ENCODE measurements at places on chromosomes 12 and 14.

- no peak for DNase-seq
Measured at GRCh38 chr12:23729359-23729758, 220.1 kb downstream of the SOX5 start.

DNA sequence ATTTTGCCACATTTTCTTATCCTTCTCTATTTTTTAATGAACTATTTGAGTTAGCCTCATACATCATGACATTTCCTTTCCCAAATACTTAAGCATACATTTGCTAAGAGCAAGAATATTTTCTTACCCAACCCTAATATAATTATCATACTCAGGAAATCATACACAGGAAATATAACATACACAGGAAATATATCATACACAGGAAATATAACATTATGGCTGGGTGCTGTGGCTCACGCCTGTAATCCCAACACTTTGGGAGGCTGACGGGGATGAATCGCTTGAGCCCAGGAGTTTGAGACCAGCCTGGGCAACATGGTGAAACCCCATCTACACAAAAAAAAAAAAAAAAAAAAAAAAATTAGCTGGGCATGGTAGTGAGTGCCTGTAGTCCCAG, 4.9 kb downstream of the NCKAP1L start:
- no peak for DNase-seq

- no peak for DNase-seq
Measured at GRCh38 chr12:68804657-68805591, 3.1 kb upstream of the MDM2 start.

- no peak for DNase-seq
Measured at GRCh38 chr12:12903642-12904609, 12.6 kb downstream of the GPRC5A start.

GRCh38 chr12:12922191-12922616, 29.8 kb downstream of the GPRC5D start:
- DNase-seq: no peak

DNA sequence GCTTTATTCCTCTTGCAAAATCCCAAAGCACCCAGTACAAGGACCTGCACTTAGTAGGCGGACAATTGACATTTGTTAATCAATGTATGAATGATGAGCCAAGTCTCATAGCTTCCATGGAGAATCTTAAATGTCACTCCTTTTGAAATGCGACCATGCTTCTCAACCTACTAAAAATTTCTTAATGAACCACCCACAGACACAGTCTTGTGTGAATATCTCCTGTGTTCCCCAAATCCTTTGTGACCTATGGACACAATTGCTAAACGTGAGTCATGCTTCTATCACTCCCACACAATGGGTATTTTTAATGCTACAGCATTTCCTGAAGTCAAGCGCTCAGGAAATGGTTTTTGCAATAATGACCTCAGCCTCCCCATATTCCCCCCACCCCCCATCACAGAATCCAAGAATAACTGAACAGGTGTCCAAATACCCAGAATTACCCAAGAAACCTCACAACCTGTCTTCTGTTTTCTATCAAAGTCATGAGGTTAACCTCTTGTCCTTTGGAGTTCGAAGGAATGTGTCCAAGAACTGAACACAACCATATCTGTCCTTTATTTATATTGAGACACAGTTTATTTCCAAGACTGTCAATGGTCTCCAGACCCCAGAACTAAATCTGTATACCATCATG, 163.6 kb upstream of the PLEKHG7 start:
- DNase-seq: no peak

GRCh38 chr14:80055667-80056496, 155.4 kb downstream of the DIO2 start:
- DNase-seq: no peak

GRCh38 chr12:98002887-98003493, 512.4 kb upstream of the TMPO start:
- DNase-seq: no peak

GRCh38 chr14:53493320-53493719, 340.2 kb upstream of the DDHD1 start:
- DNase-seq: no peak

- DNase-seq: no peak
Measured at GRCh38 chr14:90235179-90235976, 21.0 kb upstream of the PSMC1 start.

DNA sequence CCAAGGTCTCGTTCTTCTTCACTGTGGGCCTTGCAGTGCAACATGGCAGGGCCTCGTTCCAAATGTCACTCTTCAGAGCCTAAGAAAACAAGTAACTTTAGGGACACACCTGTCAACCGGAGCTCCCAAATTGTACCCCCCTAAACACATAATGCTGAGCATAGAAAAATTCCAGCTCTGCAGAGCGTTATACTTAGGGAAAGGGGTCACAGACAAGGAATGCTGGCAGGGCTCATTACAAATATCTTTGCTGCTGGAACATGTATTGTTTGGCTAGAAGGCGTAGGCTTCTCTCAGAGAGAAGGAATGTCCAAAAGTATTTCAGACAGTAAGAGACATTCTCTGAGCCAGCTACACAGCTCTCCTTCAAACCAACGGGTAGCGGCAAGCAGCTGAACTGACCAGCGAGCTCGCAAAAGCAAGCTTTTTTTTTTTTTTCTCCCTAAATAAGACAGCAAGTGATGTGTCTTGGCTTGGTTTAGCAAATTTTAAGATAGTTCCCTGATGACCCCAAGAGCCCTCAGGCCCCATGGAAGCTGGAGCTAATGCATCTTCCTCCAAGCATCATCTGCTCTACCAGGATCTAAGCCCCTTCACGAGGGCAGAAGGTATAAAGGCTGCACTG, 24.5 kb downstream of the SSH1 start:
- DNase-seq: no peak

- no peak for DNase-seq
Measured at GRCh38 chr14:77052281-77053044, 24.0 kb upstream of the IRF2BPL start.

DNA sequence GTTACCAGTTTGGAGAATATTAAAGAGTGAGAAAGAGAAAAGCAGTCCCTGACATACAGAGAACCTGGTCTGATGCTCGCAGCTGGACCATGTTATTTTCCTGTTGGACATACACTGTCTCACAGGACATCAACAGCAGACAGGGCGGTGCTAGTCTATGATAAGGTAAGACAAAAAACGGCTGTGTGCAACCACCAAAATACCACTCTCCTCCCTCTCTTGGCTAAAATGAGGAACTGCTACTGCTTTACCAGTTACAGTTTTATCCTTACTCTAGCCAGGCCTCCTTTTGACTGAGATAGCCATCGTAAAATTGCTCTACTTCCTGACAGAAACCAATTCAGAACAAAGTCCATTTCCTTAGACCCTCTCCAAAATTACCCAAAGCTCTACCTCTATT, 47.0 kb upstream of the ERGIC2 start:
- DNase-seq: no peak

DNA sequence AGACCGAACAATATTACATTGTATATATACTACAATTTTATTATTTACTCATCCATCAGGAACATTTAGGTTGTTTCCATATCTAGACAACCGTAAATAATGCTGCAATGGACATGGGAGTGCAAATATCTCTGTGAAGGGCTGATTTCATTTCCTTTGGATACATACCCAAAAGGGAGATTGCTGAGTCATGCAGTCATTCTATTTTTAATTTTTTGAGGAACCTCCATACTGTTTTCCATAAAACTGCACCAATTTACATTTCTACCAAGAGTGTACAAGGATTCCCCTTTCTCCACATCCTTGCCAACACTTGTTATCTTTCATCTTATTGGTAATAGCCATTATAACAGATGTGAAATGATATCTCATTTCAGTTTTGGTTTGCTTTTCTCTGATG, 84.7 kb downstream of the SLC41A2 start:
- DNase-seq: no peak

GRCh38 chr12:7638760-7639555, 26.8 kb downstream of the APOBEC1 start:
- no peak for DNase-seq

DNA sequence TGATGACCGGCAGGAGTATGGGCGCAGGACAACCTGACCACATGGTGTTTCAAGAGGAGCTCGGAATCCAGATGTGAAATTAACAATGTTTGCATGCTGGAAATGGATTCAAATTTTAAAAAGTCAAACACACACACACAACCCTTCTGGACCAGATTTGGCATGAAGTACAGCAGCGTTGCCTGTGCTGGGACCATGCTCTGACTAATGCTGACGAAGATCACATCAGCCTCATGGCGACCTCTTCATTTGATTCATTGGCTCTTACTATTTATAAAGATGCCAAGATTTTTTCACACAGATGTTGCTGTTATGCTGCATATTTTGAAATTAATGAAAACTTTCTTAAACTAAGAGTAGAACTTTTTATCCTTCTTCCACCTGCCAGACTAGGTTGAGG, 926.6 kb upstream of the TMEM132C start:
- DNase-seq: no peak

DNA sequence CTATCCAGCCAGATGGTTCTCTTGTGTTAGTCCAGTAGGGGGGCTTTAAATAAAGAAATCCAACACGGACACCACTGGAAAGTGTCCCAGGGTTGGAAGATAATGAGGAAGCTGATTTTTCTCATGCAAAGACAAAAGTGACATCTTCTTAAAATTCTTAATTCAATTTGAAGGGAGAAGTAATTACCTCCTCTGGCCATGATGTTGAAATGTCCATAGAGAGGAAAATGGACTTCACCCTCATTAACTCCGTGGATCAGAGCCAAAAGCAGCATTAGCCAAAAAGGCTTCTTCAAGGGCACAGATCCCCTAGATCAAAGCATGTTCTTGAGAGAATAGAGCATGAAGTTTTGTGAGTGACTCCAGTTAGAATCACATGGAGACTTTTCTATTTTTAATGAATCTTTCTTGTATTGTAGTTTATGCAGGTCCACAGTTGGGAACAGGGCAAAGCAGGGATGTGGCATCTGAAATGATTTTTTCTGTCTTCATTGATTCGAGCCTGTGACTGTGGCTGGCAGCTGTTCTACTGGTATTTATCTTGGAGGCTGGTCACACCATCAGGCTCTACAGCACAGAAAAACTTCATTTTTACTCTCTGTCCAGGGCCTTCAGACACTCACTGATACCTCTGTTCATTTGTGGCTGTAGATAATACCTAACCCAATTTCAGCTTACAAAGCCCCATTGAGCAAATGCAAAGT, 1002.5 kb downstream of the AACS start:
- no peak for DNase-seq

DNA sequence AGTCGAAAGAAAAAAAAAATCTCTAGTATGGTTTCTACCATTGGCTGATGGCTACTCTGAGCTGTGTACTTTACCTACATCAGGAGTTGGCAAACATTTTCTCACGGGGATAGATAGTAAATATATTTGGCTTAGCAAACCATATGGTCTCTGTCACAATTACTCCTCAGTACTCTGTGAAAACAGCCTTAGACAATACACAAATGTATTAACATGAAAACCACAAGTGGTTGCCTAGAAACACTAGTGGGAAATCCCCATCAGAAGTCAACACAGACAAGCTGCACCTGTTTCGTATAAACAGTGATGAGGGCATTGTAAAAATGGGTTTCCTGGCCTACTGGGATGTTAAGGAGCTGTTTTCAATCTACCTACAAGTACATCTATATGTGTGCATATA, 84.6 kb upstream of the NAV3 start:
- no peak for DNase-seq

- no peak for DNase-seq
Measured at GRCh38 chr12:108627134-108627920, 6.4 kb downstream of the SELPLG start.

DNA sequence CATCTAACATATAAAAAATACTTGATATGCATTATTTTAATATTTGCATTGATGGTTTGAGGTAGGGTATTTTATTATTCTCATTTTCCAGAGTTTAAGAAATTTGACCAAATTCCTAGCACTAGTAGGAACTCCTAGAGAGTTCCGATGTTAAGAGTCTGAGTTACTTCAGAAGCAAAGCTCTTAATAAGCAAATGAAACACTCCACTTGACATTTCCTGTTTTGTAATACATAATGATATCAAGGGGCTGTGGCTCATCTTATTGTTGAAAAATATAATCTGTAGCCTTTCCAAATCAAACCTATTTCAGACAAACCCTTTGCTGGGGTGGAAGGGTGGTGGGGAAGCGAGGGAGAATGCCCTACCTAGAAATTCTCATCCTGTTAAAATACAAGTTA, 355.5 kb downstream of the DIO2 start:
- no peak for DNase-seq

Data from RWPE2 (cell line).